T-helper 2 cell treated with Interferon-gamma antibody and Interleukin-4, amounts not matched to agents 5 μg/mL and 100 μg/mL, for 36 hours (primary cell): ENCODE measurements at places on chromosomes 2 and 18.

DNA sequence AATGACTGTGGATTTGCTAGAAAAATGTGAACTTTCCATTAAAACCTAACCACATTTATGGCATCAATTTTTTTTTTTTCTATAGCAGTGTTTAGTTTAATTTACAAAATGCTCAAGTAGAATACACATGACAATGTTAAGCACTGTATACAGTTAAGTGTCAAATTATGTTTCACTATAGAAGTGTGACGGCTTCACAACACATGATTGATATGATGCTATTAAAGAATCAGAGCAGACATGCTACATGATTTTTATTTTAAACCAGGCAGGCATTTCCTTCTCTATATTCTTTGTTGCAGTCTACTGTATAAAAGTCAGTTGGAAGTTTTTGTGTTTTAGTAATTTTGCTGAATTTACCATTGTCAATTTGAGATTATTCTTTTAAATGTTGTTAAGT lies 43.6 kb downstream of the PROKR1 start:
- H3K4me1 ChIP-seq: peaks cover 18% of the 10 kb centered on the region
- H3K27me3 ChIP-seq: peaks cover 16% of the 10 kb centered on the region
- no peak overlapping the region for H3K4me3 ChIP-seq
- H3K27ac ChIP-seq: no peak overlapping the region
- H3K36me3 ChIP-seq: no peaks in the 10 kb centered on the region

- peaks cover 3% of the 10 kb centered on the region for H3K27me3 ChIP-seq
- H3K36me3 ChIP-seq: no peaks in the 10 kb centered on the region
- H3K4me3 ChIP-seq: no peak overlapping the region
- no peak overlapping the region for H3K27ac ChIP-seq
- H3K4me1 ChIP-seq: no peaks in the 10 kb centered on the region
Observed at GRCh38 chr18:76613053-76613754, 118.2 kb upstream of the ZNF516 start.

DNA sequence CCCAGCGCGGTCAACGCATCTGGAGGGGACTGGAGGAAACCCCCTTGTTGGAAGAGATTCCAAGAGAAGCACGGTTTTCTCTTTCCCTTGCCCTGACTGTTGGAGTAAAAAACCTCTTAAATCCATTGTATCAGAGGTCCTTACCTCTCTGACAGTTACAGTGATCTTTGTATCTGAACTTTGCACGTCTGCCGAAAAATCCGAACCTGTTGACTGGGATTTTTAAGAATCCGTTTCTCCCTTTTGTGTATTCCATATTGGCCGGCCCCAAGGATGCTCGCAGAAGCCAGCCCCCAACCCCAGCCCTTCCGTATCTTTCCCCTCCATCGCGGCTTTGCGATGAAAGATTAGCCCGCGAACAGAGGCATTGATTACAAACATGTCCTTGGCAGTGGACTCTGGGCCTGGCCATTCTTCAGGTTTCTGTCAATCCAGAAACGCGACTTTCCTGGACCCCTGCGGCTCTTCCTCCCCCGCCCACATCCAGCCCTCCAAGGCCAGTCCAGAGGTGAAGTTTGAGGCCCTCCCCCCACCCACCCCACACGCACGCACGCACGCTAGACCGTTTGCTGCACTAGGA lies 4.6 kb upstream of the DLX1 start:
- DNase-seq: no peak
- peak overlapping the region; percentile 19 for H3K27ac ChIP-seq
- H3K4me1 ChIP-seq: peaks cover 23% of the 10 kb centered on the region
- H3K4me3 ChIP-seq: peak overlapping the region; percentile 13
- peaks cover 6% of the 10 kb centered on the region for H3K36me3 ChIP-seq

- peak overlapping the region; percentile 74 for H3K4me3 ChIP-seq
- no peak for DNase-seq
- peaks cover 48% of the 10 kb centered on the region for H3K27me3 ChIP-seq
- peaks cover 15% of the 10 kb centered on the region for H3K4me1 ChIP-seq
- H3K36me3 ChIP-seq: no peaks in the 10 kb centered on the region
- no peak overlapping the region for H3K27ac ChIP-seq
Observed at GRCh38 chr2:127024769-127025358, 82.1 kb downstream of the BIN1 start.

GRCh38 chr2:23658466-23658942 lies 268.4 kb downstream of the ATAD2B start:
- H3K27me3 ChIP-seq: peaks cover 4% of the 10 kb centered on the region
- H3K4me3 ChIP-seq: no peak overlapping the region
- DNase-seq: peak; percentile 60
- no peak overlapping the region for H3K27ac ChIP-seq

- DNase-seq: no peak
- H3K27ac ChIP-seq: no peak overlapping the region
- peaks cover 15% of the 10 kb centered on the region for H3K4me1 ChIP-seq
- H3K4me3 ChIP-seq: no peak overlapping the region
- no peaks in the 10 kb centered on the region for H3K27me3 ChIP-seq
- H3K36me3 ChIP-seq: no peaks in the 10 kb centered on the region
Observed at GRCh38 chr2:156464106-156464505, 27.9 kb downstream of the GPD2 start.

GRCh38 chr18:46343931-46344372 lies 239.8 kb downstream of the HAUS1 start:
- DNase-seq: peak; percentile 50
- peak overlapping the region; percentile 85 for H3K27ac ChIP-seq
- peaks cover 11% of the 10 kb centered on the region for H3K27me3 ChIP-seq
- H3K4me1 ChIP-seq: peaks cover 27% of the 10 kb centered on the region
- H3K4me3 ChIP-seq: peak overlapping the region; percentile 48

DNA sequence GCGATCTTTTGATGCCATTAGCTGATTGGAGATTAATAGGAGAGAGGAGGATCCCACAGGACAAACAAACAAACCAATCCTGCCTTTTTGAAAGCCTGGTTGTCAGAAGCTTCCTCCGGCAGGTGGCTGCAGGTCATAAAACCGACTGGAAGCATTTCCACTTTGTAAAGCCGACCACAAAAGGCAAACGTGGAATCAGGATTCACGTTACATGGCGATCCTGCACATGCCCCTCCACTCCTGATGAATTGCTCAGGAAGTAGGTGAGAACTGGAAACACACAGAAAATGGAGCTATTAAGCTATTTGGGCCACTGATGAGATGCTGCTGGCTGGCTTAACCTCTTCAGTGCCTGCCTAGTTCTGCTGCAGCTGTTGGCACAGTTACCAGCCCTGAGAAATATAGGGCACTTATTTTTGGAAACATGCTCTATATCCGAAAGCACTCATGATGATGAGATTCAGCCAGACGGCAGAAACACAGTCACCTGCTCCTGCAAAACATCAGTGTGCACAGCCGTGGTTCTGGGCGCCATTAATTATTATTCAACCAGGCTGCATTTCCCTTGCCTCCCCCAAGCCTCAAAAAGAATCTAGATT lies 110.3 kb upstream of the ST6GAL2 start:
- no peak for DNase-seq
- H3K4me3 ChIP-seq: no peak overlapping the region
- no peaks in the 10 kb centered on the region for H3K4me1 ChIP-seq
- H3K27ac ChIP-seq: no peak overlapping the region

- H3K36me3 ChIP-seq: peaks cover 34% of the 10 kb centered on the region
- H3K27ac ChIP-seq: peak overlapping the region; percentile 60
- H3K4me1 ChIP-seq: peaks cover 28% of the 10 kb centered on the region
- DNase-seq: no peak
- peak overlapping the region; percentile 84 for H3K4me3 ChIP-seq
Observed at GRCh38 chr2:178448968-178449661, 1.9 kb downstream of the PRKRA start.

DNA sequence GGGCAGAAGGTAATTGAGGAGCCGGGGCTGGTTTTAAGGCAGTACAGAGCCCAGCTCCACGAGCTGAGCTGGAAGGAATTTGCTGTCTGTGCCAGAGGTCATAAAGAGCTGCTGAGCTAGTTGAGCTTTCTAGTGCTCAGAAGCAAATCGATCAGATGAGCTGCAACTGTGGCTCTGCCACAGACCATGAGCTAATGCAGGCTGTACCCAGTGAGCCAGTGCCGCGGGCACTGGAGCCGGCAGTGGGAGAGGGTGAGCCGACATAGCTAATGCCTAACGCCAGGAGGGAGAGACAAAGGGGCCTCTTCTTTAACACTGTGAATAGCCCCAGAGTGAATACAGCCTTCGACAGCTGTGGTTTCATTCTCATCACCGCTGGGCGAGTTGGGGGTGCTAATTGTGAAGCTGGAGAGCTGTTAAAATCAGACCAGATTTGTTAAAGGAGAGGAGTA lies 410.1 kb upstream of the TCF4 start:
- no peaks in the 10 kb centered on the region for H3K36me3 ChIP-seq
- H3K27ac ChIP-seq: no peak overlapping the region
- H3K27me3 ChIP-seq: no peaks in the 10 kb centered on the region
- peaks cover 3% of the 10 kb centered on the region for H3K4me1 ChIP-seq

DNA sequence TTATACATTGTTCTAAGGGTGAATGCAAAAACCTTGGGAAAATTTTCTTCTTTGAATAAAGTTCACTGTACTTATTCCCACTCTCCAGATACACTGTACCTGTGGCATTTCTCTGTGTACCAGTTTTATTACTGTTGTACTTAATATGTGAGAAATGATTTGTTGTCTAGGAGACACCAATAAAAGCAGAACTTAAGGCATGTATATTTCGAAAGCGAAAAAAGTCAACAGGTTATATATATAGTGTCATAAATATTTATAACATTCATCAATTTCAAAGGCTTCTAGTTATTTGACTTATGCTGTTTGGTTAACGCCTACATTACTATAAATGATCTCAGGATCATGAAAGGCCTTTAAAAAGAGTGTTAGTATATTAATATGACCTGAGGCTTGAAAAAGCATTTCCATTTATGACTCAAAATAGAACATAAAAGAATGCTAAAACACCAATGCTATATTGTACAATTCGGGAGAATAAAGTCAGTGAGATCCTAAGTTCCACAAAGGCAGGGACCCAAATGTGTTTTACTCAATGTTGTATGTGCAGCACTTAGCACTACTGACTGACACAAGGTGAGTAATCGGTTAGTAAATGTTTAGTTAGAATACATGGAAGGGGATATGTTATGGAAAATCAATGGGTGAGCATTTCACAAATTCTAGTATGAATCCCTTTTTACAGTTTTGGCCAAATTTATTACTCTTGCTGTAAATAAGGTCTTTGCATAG lies 32.2 kb upstream of the HNRNPA3 start:
- H3K36me3 ChIP-seq: no peaks in the 10 kb centered on the region
- peaks cover 2% of the 10 kb centered on the region for H3K4me1 ChIP-seq
- H3K27me3 ChIP-seq: peaks cover 32% of the 10 kb centered on the region
- H3K4me3 ChIP-seq: no peak overlapping the region

GRCh38 chr2:47389692-47390091 lies 13.3 kb upstream of the MSH2 start:
- H3K4me1 ChIP-seq: no peaks in the 10 kb centered on the region
- H3K27me3 ChIP-seq: peaks cover 16% of the 10 kb centered on the region
- no peaks in the 10 kb centered on the region for H3K36me3 ChIP-seq
- H3K4me3 ChIP-seq: no peak overlapping the region
- no peak for DNase-seq

DNA sequence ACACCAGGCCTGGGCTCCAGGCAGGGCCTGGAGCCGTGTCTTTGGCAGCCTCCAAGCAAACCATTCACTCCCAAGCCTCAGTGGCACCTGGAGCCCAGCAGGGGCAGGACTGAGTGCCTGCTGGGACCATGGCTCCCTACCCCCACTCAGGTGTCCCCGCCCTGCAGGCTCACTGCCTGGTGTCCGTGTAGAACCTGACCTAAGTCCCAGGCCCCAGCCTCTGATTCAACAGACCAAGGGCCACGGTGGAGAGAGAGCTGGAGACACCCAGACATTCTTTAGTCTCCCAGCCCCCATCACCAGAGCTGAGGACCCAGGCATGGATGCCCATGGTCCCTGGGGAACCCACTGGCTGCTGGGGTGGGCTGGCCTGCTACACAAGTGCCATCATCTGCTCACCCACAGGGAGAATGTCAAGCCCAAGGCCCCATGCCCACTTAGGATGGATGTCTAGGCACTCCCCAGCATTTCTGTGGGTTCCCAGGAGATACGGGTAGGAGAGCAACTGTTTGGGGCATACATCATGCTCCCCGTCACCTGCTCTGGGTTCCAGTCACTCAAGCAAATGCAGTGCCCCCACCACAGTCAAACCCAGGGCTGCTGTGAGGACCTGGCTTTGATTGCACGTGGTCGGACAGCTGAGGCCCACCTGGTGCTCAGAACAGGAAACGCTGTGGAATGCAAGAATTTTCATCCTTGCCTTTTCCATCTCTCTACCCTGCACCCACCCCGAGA lies 42.9 kb upstream of the ATG16L1 start:
- peaks cover 29% of the 10 kb centered on the region for H3K36me3 ChIP-seq
- H3K27me3 ChIP-seq: no peaks in the 10 kb centered on the region
- no peak overlapping the region for H3K4me3 ChIP-seq
- H3K4me1 ChIP-seq: peaks cover 3% of the 10 kb centered on the region
- no peak for DNase-seq

DNA sequence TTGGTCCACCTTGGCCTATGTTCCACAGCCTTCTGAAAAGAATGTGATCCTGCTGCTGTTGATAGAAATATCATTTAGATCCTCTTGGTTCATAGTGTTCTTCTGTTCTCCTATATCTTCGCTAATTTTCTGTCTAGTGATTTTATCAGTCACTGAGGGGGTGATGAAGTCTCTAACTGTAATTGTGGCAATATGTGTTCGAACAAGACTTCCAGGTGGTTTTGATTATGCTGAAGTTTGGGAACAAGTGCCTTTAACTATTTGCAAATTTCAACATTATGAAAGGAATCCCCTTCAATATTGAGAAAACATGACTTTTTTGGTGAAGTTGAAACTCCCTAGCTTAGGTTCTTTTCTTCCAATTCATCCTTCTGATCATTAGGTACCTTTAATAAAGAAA lies 140.4 kb downstream of the MTX2 start:
- peaks cover 39% of the 10 kb centered on the region for H3K27me3 ChIP-seq
- H3K27ac ChIP-seq: no peak overlapping the region
- DNase-seq: no peak
- H3K36me3 ChIP-seq: no peaks in the 10 kb centered on the region
- no peaks in the 10 kb centered on the region for H3K4me1 ChIP-seq

DNA sequence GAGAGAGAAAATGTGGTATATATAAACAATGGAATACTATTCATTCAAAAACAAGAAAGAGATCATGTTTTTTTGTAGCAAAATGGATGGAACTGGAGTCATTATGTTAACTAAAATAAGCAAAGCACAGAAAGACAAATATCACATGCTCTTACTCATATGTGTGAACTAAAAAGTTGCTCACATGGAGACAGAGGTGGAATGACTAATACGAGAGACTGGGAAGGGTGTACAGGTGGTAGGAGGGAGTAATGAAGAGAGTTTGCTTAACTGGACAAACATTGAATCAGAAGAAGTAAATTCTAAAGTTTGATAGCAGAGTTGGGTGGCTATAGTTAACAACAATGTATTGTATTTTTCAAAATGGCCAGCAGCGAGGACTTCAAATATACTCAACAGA lies 1080.7 kb upstream of the CHAC2 start:
- no peak for DNase-seq
- H3K36me3 ChIP-seq: no peaks in the 10 kb centered on the region
- H3K27me3 ChIP-seq: no peaks in the 10 kb centered on the region
- no peak overlapping the region for H3K27ac ChIP-seq
- no peaks in the 10 kb centered on the region for H3K4me1 ChIP-seq

DNA sequence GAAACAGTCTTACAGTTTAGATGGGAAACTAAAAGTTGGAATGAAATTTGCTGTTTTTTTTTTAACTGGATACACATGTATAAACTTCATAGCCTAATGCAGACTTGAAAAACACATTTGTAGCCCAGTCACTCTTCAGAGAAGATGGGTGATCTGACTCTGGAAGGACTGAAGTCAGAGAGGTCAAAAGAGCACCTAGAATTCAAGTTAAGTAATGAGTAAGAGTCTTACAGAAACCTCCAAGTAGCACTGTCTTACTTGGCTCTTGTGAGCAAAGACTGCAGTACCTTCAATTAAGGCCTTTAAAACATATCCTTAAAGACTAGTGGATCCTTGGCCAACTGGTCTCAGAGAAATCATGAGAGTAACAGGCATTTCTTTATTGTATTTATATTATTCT lies 41.9 kb downstream of the TRAPPC8 start:
- no peak overlapping the region for H3K4me3 ChIP-seq
- no peak overlapping the region for H3K27ac ChIP-seq
- no peaks in the 10 kb centered on the region for H3K27me3 ChIP-seq
- H3K4me1 ChIP-seq: no peaks in the 10 kb centered on the region
